ENCODE measurements at places on chromosomes 7 and 10. TPM values are rescaled to one million over a fixed set of nuclear protein-coding genes. Genes with fewer than 3 reads are reported as not detected.

FOXP2 gene
- total RNA-seq, result 4.3 TPM

DNA sequence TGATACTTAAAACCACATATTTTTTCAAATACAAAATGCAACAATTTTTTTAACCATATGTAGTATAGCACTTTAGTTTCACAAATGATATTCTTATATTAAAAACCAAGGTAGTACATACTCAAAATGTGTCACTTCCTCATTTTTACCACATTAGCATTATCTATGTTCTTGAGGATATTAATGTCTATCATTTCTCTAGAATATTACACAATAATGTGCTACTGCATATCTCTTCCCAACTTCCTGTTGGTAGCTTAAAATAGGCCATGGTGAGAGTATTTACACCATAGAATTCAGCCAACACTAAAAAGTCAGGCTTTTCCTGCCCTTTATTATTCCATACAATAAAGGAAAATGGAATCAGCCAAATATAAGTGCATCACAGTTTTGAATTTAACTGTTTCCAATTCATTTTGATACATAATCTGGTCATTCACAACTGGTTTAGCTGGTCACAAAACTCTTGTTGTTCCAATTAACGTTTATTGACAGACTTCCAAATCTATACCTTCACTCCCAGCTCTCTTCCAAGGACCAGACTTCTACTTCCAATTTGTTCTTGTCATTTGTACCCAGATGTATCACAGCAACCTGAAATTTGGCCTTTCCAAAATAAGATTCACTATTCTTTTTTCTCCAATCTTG lies 20.0 kb upstream of the LRRC17 start:
- H3K27ac ChIP-seq, result no peak overlapping the region
- peaks cover 14% of the 10 kb centered on the region for H3K4me1 ChIP-seq
- DNase-seq, result no peak
- no peak overlapping the region for H3K4me3 ChIP-seq
- no peaks in the 10 kb centered on the region for H3K27me3 ChIP-seq

MYPN gene
- 4.1 TPM for total RNA-seq

DNA sequence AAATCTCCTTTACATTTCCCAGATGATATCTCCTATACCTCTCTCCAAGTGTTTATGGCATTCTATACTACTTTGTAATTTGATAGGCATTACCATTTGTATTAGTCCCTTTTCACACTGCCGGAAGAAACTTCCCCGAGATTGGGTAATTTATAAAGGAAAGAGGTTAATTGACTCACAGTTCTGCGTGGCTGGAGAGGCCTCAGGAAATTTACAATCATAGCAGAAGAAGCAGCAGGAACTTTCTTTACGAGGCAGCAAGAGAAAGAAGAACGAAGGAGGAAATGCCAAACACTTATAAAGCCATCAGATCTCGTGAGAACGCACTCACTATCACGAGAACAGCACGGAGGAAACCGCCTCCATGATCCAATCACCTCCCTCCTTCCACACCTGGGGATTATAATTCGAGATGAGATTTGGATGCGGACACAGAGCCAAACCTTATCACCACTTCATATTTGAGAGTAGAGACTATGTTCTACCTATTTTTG lies 1194.6 kb downstream of the SORCS1 start:
- H3K36me3 ChIP-seq, result no peaks in the 10 kb centered on the region
- no peaks in the 10 kb centered on the region for H3K27me3 ChIP-seq
- no peak overlapping the region for H3K27ac ChIP-seq
- no peaks in the 10 kb centered on the region for H3K4me1 ChIP-seq
- no peak for DNase-seq

- no peak overlapping the region for H3K4me3 ChIP-seq
- H3K27ac ChIP-seq, result no peak overlapping the region
- H3K4me1 ChIP-seq, result peaks cover 29% of the 10 kb centered on the region
- H3K27me3 ChIP-seq, result no peaks in the 10 kb centered on the region
- H3K36me3 ChIP-seq, result no peaks in the 10 kb centered on the region
Measured at GRCh38 chr10:125232841-125233240, 72.5 kb upstream of the CTBP2 start.

SPDYE11 gene
- total RNA-seq, result not detected

- no peaks in the 10 kb centered on the region for H3K4me1 ChIP-seq
- no peak for DNase-seq
- H3K36me3 ChIP-seq, result no peaks in the 10 kb centered on the region
- no peak overlapping the region for H3K27ac ChIP-seq
- no peak overlapping the region for H3K4me3 ChIP-seq
Measured at GRCh38 chr7:15778191-15778590, 91.7 kb upstream of the MEOX2 start.

PRKG1 gene
- total RNA-seq, result 0.68 TPM

DNA sequence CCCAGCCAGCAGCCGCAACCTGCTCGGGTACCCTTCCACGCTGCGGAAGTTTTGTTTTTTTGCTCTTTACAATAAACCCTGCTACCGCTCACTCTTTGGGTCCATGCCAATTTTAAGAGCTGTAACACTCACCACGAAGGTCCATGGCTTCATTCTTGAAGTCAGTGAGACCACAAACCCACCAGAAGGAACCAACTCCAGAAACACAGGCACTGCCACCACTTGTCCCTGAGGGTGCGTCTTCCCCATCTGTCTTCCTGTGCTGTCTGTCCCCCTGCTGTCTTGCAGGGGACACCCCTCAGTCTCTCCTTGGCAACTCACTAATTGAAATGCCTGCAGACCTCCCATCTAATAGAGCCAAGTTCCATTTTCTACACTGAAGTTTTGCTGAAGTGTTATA lies 48.5 kb upstream of the RSU1 start:
- H3K27ac ChIP-seq, result no peak overlapping the region
- DNase-seq, result no peak
- no peaks in the 10 kb centered on the region for H3K36me3 ChIP-seq
- H3K27me3 ChIP-seq, result no peaks in the 10 kb centered on the region
